Ecto neural progenitor cell (in vitro differentiated cells): ENCODE measurements at places on chromosomes 3 and 15.

- no peak for DNase-seq
Measured at GRCh38 chr3:38374221-38374620, 27.6 kb downstream of the XYLB start.

GRCh38 chr3:14096742-14097141 is 27.9 kb downstream of the CHCHD4 start:
- DNase-seq = no peak

GRCh38 chr3:100265016-100265415 is 4.2 kb downstream of the TBC1D23 start:
- DNase-seq = no peak

DNA sequence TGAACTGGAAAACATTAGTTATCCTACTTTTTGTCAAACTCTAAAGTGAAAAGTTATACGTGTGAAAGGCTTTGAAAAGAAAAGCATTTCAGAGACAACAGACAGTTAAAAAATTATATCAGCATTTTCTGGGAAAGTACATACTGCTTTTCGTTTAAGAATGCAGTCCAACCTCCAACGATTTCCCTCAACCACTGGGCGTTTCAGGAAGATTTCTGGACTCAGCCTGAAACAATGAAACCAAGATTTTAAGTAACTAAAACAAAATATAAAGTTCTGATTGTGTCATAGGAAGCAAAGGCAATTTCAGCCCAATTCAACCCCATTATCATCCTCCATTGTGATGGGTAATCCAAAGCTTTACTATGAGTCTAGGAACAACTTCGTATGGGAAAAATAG is 110.7 kb downstream of the PLD1 start:
- no peak for DNase-seq

GRCh38 chr15:94631608-94632007 is 400.2 kb downstream of the MCTP2 start:
- no peak for DNase-seq

DNA sequence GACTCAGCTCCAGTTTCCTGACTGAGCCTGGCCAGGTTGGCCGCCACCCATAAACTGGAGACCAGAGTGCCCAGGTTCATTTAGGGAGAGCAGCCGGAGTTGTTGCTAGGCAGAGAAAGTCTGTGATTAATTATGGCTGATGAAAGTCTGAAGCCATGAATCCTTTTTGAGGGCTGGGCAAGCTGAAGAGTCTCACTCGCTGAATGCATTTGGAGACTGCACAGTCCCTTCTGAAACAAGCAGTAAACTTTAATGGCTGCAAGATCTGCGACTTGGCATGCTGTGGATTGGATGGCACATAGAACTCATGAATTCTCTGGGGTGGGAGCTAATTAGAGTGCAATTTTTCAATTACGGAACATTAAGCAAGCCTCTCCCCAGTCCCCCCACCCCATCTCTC is 282.1 kb downstream of the RPLP1 start:
- DNase-seq = no peak

GRCh38 chr3:122991236-122991985 is 36.2 kb downstream of the SEMA5B start:
- no peak for DNase-seq

GRCh38 chr15:95284492-95284891 is 1046.0 kb upstream of the NR2F2 start:
- no peak for DNase-seq

DNA sequence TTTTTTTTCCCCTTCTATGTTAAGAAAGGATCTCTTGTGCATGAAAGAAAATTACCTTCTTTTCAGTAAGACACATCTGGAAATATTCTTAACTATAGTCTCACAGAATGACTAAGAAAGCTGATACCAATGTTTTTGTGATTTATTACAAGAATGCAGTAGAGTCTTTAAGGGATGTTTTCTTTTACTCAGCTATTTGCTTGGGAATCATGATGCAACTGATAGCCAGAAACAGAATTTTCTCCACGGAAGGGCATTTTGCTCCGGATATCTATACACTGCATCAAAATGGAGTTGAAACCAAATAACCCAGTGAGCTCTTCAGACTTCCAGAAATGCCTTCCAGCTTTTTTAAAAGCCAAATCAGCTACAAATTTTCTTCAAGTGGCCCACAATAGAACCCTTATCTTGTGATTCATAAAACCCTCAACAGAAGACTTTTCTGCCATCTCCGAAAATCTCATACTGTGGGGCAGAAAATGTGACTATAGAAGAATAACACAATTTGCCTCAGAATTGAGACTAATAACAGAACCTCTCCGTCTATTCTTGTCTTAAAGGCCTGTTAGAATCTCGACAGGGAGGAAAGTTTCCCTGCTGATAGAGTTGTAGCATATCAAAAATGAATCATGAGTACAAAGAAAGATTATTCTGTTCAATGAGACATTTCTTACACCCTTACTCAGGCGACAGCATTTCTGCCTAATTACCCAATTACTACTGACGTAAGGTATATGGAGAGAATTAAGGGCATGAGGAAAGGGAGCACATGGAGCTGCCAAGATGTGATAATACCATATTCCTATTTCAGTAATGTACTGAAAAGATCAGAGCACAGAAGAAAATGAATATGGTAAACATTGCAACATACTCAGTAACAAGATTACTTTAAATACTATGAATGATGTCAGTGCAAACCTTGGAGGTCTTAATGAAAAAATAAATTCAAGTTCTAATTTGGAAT is 900.1 kb downstream of the ROBO1 start:
- no peak for DNase-seq

- no peak for DNase-seq
Measured at GRCh38 chr3:150249779-150250470, 158.2 kb upstream of the TSC22D2 start.

DNA sequence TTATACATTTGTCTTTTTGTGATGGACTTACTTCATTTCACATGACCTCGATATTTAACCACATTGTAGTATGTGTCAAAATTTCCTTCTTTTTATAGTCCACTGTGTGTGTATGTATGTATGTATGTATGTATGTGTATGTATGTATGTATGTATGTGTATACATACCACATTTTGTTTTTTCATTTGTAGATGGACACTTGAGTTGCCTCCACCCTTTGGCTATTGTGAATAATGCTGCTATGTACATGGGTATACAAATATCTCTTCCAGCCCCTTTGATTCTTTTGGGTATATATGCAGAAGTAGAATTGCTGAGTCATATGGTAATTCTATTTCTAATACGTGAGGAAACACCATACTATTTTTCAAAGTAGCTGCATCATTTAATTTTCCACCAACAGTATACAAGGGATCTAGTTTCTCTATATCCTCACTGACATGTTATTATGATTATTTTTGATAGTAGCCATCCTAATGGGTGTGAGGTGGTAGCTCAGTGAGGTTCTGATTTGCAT is 228.2 kb downstream of the OPA1 start:
- DNase-seq = no peak

DNA sequence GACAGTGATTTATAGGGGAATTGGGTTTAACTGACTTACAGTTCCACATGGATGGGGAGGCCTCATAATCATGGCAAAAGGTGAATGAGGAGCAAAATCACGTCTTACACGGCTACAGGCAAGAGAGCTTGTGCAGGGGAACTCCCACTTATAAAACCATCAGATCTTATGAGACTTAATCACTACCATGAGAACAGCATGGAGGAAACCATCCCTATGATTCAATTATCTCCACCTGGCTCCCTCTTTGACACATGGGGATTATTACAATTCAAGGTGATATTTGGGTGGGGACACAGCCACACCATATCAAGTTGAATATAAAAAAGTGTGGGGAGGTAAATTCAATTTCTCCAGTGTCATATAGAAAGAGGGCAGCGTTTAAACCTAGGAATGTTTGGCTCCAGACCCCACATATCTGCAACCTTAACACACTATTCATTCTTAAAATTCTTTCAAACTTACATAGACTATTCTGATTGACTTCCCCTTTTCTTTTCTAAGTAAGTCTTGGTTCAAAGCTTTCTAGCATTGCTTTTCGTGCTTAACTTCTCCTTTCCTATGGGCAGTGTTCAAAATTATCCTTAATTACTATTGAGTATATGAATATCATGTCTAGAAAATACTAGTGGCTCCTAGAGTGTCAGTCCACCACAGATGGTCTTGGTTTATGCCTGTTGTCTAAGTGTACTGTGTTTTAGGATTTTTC is 446.7 kb upstream of the GBE1 start:
- DNase-seq = no peak

DNA sequence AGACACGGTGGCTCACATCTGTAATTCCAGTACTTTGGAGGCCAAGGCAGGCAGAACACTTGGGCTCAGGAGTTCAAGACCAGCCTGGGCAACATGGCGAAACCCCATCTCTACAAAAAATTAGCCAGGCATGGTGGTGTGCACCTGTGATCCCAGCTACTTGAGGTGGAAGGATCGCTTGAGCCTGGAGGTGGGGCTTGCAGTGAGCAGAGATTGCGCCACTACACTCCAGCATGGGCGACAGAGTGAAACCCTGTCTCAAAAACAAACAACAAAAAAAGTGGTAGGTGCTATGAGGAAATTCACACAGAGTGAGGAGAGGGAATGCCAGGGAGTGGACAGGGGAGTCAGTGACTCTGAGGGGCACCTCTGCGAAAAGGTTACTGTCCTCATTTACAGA is 29.4 kb downstream of the RPN1 start:
- DNase-seq = no peak

- no peak for DNase-seq
Measured at GRCh38 chr3:134344560-134344959, 29.7 kb downstream of the AMOTL2 start.

- DNase-seq = no peak
Measured at GRCh38 chr3:171892457-171892856, 49.3 kb downstream of the TMEM212 start.

- DNase-seq = no peak
Measured at GRCh38 chr3:29186982-29187725, 93.7 kb upstream of the RBMS3 start.

- DNase-seq = no peak
Measured at GRCh38 chr3:8596321-8597218, 48.0 kb downstream of the SSUH2 start.

DNA sequence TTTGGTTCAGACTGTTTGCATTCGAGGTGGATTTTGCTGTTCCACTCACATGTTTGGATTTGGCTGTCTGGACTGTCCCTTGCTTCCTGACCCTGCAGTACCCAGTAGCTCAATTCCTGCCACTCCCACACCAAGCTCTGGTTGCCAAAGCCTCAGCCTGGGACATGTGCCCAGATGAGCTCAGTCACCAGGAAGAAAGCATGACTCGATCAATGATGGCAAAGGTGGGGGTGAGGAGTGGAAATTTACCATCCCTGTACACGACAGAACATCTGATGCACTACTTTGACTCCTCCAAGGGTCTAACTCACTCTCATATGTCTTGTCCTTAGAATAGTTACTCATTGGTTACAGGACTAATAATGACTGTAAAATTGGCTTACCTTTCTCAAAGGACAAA is 45.2 kb downstream of the ZNF385D start:
- DNase-seq = no peak

GRCh38 chr3:118936811-118937210 is 97.8 kb downstream of the IGSF11 start:
- DNase-seq = no peak

GRCh38 chr3:155846119-155846518 is 8.1 kb downstream of the SLC33A1 start:
- DNase-seq = no peak

GRCh38 chr3:129474984-129475804 is 35.2 kb downstream of the IFT122 start:
- no peak for DNase-seq

DNA sequence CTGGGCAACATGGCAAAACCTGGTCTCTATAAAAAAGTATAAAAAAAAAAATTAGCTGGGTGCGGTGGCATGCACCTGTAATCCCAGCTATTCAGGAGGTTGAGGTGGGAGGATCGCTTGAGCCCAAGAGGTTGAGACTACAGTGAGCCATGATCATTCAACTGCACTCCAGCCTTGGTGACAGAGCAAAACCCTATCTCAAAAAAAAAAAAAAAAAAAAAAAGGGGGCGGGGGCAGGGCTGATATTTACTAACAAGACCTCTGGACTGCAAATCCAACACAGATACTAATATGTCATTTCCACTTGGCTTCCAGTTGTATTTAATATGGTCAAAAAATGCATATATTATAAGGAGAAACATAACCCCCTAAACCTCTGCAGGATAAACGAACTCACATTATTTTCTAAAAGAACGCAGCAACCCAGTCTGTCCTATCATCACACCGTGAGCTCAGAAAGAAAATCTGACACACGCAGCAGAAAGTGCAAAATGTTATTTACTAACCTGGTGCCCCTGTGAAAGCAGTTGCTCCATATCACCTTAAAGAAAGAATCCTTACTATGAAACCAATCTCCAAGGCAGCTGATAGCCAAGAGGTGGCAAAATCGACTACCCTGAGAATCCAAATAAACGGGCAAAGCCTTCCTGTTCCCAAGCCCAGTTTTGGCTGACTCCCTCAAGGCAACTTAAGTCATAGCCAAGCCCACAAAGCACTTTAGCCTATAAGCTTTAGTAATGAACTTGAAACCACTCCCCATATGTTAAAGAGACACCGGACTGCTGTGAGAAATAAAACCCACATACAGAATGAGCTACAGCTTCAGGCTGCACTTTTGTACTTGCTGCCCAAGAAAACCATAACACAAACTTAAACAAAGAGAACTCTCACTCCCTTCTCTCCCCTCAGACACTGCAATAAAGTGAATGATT is 39.3 kb downstream of the PLD1 start:
- DNase-seq = no peak

DNA sequence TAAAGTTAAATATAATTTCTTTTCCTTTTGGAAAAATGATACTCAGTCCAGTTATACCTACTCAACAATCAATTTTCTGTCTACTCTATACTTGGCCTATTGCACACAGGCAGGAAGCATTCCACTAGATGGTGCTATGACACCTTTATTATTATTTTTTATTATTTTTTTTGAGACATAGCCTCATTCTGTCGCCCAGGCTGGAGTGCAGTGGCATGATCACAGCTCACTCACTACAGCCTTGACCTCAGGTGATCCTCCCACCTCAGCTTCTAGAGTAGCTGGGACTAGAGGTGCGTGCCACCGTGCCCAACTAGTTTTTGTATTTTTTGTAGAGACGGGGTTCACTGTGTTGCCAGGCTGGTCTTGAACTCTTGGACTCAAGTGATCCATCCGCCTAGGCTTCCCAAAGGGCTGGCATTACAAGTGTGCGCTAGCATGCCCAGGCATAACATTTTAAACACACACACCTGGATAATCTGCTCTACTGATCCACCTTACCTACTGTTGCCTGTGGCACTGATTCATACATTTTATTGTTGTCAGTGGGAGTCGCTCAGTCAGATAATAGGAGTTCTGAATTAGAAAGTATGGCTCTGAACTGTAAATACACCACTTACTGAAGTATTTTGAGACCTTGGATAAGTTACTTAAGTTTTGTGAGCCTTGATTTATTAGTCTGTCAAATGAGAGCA is 56.2 kb downstream of the EIF3J start:
- no peak for DNase-seq

- DNase-seq = peak; percentile 92
Measured at GRCh38 chr3:182238126-182238525, 526.4 kb downstream of the SOX2 start.

GRCh38 chr3:99128235-99128634 is 226.7 kb upstream of the DCBLD2 start:
- DNase-seq = no peak

GRCh38 chr15:72227720-72228119 is 3.3 kb downstream of the PKM start:
- DNase-seq = no peak
